HFFc6 (cell line): ENCODE measurements at places on chromosomes 3 and 15. TPM values are rescaled to one million over a fixed set of nuclear protein-coding genes. Genes with fewer than 3 reads are reported as not detected.

The C3orf80 gene
- total RNA-seq, result 0.26 to 0.56 TPM (median 0.51 TPM) in 3 replicates

The TP63 gene
- not detected in 3 replicates for total RNA-seq

The PP2D1 gene
- not detected in 3 replicates for total RNA-seq

The ZBTB47 gene
- total RNA-seq, result 26.3 and 36.9 TPM in 2 replicates

The SKOR1 gene
- 0.07 to 0.12 TPM in 2 of 3 replicates, not detected in the other for total RNA-seq

The PDE8A gene
- 12.2 to 17.3 TPM (median 17.3 TPM) in 3 replicates for total RNA-seq

The GRAMD2A gene
- 0.07 to 0.13 TPM in 2 of 3 replicates, not detected in the other for total RNA-seq

The PAK6 gene
- not detected in 3 replicates for total RNA-seq

GRCh38 chr3:179182902-179183301 lies 34.7 kb downstream of the PIK3CA start:
- no peak for DNase-seq
- no peak overlapping the region for H3K4me3 ChIP-seq
- no peaks in the 10 kb centered on the region for H3K27me3 ChIP-seq
- no peak overlapping the region for H3K27ac ChIP-seq
- no peaks in the 10 kb centered on the region for H3K36me3 ChIP-seq

- no peaks in the 10 kb centered on the region for H3K36me3 ChIP-seq
- peak overlapping the region; percentile 76 for H3K4me3 ChIP-seq
- no peak for DNase-seq
- H3K27ac ChIP-seq, result peak overlapping the region; percentile 72
- peaks cover 3% of the 10 kb centered on the region for H3K27me3 ChIP-seq
Measured at GRCh38 chr15:66369773-66370651, 13.5 kb upstream of the TIPIN start.

DNA sequence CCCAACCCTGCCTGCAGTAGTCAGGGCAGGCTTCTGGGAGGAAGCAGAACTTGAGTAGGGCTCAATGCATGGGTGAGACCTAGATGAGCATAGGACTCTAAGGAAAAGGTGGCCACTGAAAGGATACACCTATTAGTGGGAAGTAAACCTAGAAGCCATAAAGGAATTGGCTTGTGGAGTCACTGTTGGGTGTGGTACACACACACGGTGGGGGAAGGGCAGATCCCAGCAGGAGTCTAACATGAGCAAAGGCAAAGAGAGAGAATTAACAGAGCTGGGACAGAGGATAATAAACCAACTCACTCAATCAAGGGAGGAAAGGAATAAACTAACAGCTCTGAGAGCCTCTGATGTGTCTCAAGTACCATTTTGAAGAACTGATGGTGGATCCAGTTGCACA lies 23.1 kb downstream of the DAPK2 start:
- no peak overlapping the region for H3K27ac ChIP-seq
- peaks cover 13% of the 10 kb centered on the region; the same call in 1 of the 2 replicates for H3K36me3 ChIP-seq
- H3K4me1 ChIP-seq, result peaks cover 22% of the 10 kb centered on the region
- no peak for DNase-seq
- no peak overlapping the region for H3K4me3 ChIP-seq
- H3K27me3 ChIP-seq, result peaks cover 20% of the 10 kb centered on the region

GRCh38 chr3:34367521-34367920 lies 569.1 kb downstream of the PDCD6IP start:
- H3K27ac ChIP-seq, result no peak overlapping the region
- DNase-seq, result no peak
- H3K36me3 ChIP-seq, result peaks cover 3% of the 10 kb centered on the region; the same call in 1 of the 2 replicates
- no peaks in the 10 kb centered on the region for H3K27me3 ChIP-seq

DNA sequence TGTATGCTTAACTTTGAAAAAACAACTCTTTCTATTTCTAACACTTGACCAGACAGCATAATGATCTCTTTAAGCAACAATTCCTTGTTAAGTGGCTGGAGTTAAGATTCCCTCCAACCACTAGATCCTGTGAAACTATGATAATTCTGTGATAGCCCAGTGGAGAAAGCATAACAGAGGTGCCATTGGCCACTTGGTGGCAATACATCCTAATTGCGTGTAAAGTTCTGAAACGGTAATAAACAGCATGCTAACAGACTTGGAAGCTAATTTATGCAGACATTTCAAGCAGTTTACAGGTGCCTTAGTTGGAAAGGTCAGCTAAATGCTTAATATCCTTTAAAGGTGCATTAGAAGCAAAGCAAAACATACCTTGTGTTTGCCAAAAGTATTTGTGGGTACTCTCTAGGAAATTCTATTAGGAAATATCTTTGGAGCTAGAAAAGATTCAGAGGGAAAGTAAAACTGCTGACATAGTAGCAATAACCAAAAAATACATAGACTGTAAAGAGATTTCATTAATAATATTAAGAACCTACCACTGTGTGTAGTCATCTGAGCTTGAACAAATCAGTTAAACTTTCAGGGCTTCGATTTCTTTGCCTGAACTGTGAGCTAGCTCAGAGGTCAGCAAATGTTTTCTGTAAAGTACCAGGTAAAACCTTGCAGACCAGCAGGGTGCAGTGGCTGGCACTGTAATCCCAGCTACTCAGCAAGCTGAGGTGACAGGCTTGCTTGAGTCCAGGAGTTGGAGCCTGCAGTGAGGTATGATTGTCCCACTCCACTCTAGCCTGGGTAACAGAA lies 19.0 kb upstream of the CSTA start:
- no peak overlapping the region for H3K4me3 ChIP-seq
- DNase-seq, result no peak
- H3K27me3 ChIP-seq, result peaks cover 8% of the 10 kb centered on the region
- H3K36me3 ChIP-seq, result no peaks in the 10 kb centered on the region

GRCh38 chr3:143634991-143635390 lies 213.3 kb downstream of the SLC9A9 start:
- no peaks in the 10 kb centered on the region for H3K27me3 ChIP-seq
- H3K4me3 ChIP-seq, result no peak overlapping the region
- no peaks in the 10 kb centered on the region for H3K36me3 ChIP-seq
- no peaks in the 10 kb centered on the region for H3K4me1 ChIP-seq

DNA sequence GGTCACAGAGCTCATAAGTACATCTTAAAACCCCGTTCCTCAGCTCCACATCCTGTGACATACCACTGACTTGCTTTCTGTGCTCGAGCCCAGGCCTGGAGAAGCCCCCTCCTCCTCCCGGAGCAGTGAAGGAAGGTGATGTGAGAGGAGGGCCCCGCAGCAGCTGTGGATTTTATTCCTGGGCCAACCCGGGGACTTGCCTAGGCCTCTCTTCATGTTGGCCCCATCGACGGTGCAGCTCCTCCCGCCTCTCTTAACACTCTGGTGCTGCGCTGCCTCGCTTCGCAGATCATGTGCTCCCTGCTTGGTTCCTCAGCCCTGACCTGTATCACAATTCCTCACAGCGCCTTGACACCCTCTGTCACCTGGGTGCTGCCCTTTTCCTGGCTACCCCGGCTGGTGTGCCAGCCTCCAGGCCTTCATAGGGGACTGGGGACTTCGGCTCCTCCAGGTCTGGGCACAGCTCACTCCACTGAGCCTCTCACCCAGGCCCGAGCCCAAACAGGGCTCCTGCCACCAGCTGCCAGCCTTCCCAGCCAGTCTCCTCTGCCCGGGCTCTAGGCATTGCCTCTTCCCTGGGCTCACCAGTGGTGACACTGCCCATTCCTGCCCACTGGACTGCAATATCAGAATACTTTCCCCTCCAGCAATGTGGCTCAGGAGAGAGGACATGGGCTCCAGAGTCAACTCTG lies 21.5 kb downstream of the MAGEF1 start:
- DNase-seq, result no peak
- H3K36me3 ChIP-seq, result no peaks in the 10 kb centered on the region
- peaks cover 18% of the 10 kb centered on the region for H3K4me1 ChIP-seq
- no peak overlapping the region for H3K4me3 ChIP-seq
- H3K27me3 ChIP-seq, result peaks cover 24% of the 10 kb centered on the region
- H3K27ac ChIP-seq, result no peak overlapping the region

DNA sequence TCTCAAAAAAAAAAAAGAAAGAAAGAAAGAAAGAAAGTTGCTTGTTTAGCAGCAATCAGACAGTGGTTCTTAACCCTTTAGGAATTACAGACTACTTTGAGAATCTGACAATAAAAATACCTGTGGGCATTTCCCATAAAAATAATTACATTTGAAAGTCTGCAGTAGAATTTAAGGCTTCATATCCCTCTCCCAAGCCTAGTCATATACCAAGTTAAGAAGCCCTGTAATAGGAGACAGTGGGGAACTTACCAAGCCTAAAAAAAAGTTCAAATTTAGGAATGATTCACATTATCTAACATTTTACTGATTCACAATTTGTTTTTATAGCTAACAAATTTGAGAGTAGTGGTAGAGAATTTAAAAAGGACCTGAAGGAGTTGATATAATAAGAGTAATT lies 47.5 kb downstream of the LRRFIP2 start:
- H3K4me1 ChIP-seq, result peaks cover 85% of the 10 kb centered on the region
- H3K4me3 ChIP-seq, result no peak overlapping the region; the same call in 1 of the 2 replicates
- H3K27me3 ChIP-seq, result peaks cover 2% of the 10 kb centered on the region

- peak overlapping the region; percentile 96 for H3K27ac ChIP-seq
- H3K4me3 ChIP-seq, result peak overlapping the region; percentile 64
- DNase-seq, result peak; percentile 69
- H3K27me3 ChIP-seq, result no peaks in the 10 kb centered on the region; the same call in 1 of the 2 replicates
- H3K4me1 ChIP-seq, result peaks cover 82% of the 10 kb centered on the region
Measured at GRCh38 chr3:11288021-11288491, 15.9 kb downstream of the ATG7 start.

GRCh38 chr3:24069045-24069444 lies 124.0 kb downstream of the NR1D2 start:
- DNase-seq, result peak; percentile 18
- H3K27me3 ChIP-seq, result no peaks in the 10 kb centered on the region
- H3K4me3 ChIP-seq, result no peak overlapping the region
- no peak overlapping the region for H3K27ac ChIP-seq

DNA sequence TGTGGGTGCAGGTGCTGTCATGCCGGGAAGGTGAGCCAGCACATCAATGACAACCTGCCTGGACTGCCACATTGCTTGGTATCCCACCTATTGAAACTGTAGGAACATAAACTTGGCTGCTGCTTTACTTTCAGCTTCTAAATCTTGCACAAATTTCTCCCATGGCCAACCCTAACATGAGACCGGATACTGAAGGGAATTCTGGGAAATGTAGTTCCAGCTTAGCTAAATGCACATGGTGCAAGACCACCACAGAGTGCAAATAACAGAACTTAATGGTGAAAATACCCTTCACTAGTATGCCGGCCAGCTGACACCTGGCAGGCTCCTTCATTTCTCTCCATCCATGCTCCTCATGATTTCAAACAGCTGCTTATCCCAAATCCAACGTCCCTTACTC lies 247.4 kb downstream of the ARRDC4 start:
- no peak overlapping the region for H3K27ac ChIP-seq
- H3K36me3 ChIP-seq, result no peaks in the 10 kb centered on the region
- peaks cover 2% of the 10 kb centered on the region; the same call in 1 of the 2 replicates for H3K27me3 ChIP-seq
- no peaks in the 10 kb centered on the region for H3K4me1 ChIP-seq
- no peak for DNase-seq
